ENCODE measurements at places on chromosomes 12 and 14.

GRCh38 chr12:123078120-123078465, 72.8 kb downstream of the PITPNM2 start:
- DNase-seq, result no peak

DNA sequence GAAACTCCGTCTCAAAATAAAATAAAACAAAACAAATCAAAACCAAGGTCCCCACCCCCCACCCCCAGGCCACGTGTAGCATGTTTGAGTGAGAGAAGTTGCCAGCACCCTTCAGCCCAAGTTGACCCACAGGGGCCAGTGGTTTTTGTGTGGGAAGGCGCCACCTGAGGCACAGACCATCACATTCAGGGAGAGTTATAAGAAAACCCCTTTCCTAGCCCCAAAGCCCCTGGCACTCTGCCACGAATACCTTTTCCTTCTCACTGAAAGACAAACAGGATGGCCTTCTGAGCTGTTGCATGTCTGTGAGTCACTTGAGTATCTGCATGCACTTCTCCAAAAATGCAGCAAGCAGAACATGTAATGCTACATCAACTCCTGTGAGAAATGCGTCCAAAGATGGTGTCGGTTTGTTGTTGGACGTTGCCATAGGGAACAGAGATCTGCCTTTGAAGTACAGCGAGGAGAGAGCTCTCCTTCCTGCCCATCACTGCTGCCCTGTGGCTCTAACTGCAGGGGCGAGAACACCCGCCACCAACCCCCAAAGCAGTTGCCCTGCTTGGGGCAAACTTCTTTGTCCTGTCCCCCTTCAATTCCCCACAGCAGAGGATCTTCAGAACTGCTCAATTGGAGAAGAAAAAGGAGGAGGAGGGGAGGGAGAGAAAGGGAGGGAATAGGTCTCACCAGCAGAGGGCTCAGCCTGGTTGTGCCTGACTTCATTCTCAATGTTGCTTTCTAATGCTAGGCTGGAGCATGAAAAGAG, 2.7 kb upstream of the TRAF3 start:
- DNase-seq, result peak; percentile 63

GRCh38 chr12:79358716-79359300, 332.0 kb downstream of the PAWR start:
- peak; percentile 15 for DNase-seq

DNA sequence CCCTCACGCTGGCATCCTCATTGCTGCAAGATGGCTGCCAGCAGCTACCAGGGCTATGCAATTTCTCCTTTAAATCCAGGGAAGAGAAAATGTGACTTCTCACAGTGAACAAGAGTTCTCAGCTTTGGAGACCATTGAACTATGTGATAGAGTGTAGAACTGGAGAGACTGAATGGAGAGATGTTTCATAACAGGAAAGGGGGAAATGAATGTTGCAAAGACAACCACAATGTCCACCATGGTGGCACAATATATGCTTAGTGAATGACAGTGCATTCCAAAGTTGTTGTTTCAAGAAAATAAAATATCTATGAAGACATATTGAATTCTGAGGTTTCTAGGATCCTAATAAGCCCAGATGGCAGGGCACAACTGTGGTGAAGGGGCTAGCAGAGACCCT, 13.2 kb upstream of the COCH start:
- DNase-seq, result no peak

- DNase-seq, result peak; percentile 74
These were observed 9.5 kb downstream of the HHIPL1 start for GRCh38 chr14:99654235-99654985.

DNA sequence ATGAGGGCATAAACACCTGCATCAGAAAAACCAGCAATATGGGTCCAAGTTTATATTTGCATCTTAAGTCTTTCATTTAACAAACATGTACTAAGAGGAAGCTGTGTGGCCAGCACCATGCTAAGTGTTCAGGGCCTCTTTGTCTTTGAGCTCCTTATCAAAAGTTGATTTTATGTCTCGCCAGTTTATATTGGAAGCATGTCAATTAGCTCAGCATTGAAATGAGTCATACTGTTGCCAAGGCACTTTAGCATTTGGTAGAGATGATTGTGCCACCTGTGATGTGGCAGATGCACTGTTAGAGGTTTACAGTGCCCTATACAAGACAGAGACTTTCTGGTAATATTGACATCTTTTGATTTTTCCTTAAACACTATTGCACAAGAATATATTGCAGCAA, 68.5 kb downstream of the BHLHE41 start:
- DNase-seq, result peak; percentile 56

DNA sequence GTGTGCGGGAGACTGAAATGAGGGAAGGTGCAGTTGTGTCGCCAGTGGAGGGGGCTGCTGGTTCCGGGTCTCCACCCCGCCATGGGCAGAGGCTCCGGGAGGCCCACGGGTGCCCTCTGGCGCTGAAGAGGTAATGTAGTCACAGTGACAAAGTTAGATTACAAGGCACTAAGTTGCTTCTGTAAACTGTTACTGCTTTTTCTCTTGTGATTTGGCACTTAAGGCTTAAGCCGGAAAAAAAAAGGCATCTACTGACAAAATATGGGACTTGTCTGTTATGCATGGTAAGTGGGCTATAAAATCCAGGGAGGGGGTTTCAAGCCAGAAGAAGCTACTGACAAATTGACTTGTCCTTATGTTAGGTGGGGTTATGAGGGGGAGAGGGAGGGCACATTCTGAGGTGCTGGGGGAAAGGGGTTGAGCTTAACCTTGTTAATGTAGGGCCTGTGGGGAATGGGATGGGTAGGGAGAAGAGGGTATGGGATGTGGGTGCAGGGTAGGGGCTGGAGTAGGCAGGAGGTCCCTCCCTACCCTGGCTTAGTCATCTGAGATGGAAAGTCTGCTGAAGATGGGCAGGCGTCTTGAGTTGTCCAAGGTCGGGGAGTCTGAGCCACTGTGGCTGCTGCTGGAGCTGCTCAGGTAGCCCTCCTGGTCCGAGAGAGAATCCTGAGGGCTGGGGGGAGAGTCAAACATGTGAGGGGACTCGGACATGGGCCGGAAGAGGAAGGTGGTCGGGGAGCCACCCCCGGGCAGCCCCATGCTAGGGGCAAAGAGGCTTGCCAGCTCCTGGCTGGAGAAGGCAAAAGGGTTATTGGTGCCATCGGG, 3.7 kb downstream of the ZFP36L1 start:
- DNase-seq, result peak; percentile 79

DNA sequence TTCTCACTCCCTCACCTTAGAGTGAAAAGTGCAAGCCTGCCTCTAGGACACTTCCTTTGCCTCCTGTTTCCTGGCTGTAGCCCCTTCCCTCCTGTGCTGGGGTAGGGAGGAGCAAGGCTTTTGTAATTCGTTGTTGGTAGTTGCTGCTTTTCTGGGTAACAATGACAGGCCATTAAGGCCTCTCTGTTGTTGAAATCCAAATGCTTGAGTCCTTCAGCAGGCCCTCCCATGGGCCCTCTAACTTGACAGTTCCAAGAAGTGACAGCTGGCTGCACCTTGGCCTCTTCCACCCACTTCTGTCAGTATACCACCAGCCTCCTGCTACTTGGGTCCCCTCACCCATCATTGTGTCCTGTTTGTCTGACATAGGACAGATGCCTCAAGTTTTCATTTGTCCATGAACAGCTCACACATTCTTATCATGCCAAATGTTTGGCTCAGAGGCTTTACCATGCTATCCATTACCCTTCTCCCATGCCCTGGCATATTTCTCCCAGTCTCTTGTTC, 103.7 kb upstream of the PDE3A start:
- DNase-seq, result peak; percentile 44

DNA sequence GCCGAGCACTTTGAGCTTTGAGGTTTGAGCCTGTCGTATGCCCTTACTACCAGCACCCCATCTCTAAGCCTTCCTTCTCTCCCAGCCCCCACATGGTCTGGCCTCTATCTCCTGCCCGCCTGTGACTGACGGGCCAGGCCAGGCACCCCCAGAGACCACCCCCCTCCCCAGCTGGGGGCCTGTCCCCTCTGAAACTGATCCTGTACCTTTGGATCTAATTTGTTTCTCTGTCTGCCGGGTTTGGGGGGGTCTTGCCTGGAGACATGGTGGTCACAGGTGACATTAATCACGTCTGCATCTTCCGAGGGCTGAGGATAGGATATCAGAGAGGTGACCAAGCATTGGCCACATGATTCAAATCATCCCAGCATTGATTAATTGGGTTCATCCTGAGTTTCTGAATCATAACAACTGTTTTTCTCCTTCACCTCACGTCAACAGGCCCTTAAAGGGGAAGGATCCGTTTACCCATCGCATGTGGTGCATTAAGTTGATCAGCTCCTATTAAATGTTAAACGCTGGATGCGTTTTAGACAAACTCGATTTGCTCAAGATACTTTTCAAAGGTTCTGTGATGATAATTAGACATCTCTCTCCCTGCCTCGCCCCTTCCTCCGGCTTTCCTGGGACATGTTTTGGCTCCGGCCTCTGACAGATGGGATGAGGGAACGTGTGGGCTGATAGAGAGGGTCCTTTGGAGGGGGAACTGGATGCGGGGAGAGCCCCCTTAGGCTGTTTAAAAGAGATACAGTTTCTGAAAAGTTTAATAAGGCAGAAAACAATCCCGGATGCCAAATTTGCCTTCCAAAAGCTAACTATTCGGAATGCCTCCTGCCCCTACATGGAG, 63.3 kb upstream of the TBX3 start:
- no peak for DNase-seq

GRCh38 chr12:52145228-52146088, 46.4 kb downstream of the KRT80 start:
- no peak for DNase-seq

DNA sequence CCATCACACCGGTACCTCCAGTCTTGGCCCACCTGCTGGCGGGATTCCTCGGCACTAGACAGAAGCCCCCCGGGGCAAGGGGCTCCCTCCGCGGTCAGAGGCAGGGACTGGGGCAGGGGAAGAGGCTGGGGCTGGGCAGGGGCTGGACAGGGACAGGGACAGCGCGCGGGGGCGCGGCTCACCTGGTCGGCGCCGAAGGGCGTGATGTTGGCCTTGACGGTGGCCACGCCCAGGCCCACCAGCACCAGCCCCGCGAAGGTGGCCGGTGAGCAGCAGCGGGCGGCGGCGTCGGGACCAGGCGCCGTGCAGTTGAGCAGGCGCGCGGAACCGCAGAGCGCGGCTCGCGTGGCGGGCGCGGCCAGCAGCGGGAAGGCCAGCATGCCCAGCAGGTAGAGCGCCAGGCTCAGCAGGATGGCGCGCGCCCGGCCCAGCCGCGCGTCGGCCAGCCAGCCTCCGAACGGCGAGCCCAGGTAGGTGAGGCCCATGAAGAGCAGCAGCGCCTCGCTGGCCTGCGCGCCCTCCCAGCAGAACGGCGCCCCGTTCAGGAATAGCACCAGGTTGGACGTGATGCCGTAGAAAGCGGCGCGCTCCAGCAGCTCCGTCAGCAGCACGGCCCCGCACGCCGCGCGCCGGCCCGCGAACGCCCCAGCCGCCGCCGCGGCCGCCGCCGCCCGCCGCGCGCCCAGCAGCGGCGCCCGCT, 392 bp downstream of the SLC15A4 start:
- no peak for DNase-seq

DNA sequence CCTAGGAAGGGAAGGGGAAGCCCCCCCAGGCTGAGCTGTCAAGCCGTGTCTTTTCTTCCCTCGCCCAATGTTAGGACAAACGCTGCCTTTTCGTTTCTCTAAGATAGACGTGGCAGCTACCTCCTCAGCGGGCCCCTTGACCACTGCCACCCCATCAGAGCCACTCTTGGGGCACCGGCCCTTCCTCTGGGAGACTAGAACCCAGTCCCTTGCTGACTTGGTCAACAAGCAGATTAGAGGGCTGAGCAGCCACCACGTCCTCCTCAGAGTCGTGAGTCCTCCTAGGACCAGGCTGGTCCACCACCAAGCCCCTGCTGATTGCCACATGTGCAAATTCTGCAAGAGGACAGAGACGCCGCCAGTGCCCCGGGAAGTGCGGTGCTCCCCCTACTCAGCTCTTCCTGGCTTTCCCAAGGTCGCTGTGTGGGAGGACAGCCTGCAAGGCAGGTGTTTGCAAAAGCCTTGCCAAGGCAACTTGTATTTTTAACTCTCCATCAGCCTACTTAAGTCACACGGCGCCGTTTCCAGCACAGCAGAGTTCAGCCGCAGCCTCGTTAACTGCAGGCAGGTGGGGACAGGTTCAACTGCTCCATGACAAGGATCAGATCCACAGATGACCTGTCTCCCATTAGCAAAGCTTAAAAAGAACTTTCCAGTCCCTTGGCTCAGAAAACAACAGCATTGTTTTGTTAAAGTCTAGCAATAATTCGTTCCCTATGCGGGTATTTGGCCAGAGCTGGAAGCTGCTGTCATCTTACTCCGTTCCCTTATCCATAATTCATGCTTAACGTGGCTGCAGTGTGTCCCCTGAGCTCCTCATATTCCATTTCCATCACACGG, 65.6 kb downstream of the TESC start:
- no peak for DNase-seq

GRCh38 chr12:57813111-57813970, 5.2 kb downstream of the AVIL start:
- no peak for DNase-seq

GRCh38 chr12:80017261-80017870, 82.0 kb upstream of the OTOGL start:
- no peak for DNase-seq

GRCh38 chr12:27665704-27666103, 30.5 kb upstream of the REP15 start:
- no peak for DNase-seq

DNA sequence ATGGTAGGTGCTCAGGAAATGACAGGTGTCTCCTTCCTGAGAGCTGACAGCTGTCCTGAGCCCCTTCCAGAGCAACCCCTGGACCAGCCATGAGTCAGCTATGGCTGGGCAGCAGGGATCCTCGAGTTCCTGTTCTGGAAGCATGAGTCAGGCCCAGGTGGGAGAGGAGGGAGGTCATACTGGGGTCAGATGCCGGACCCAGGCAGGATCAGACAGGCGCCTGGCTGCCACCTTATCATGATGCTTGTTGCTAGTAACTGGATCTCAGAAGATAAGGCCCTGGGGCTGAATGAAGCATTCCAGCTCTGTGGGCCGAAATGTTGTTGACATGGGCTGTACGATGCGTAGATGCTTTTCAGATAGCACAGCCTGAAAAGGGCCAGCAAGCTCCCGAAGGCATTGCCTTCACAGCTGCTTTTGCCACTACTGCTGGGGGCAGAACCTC, 17.4 kb upstream of the KRT7 start:
- DNase-seq, result peak; percentile 79

DNA sequence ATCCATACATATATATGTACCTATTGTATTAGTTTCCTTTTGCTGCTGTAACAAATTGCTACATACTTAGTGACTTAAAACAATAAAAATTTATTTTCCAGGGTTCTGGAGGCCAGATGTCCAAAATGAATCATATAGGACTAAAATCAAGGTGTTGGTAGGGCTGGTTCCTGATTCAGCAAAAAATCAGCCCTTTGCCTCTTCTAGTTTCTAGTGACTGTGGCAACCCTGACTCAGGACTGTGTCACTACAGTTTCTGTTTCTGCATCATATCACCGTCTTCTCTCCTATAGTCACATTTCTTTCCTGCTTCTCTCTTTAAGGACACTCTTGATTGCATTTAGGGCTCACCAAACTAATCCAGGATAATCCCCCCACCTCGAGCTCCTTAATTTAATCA, 386.3 kb upstream of the TBX3 start:
- DNase-seq, result no peak

GRCh38 chr12:57641699-57642442, 8.9 kb upstream of the B4GALNT1 start:
- no peak for DNase-seq

- no peak for DNase-seq
These were observed 72.5 kb upstream of the SLC38A2 start for GRCh38 chr12:46445093-46445492.

- peak; percentile 86 for DNase-seq
These were observed 123.3 kb downstream of the SSPN start for GRCh38 chr12:26318661-26319068.

- DNase-seq, result peak; percentile 75
These were observed 106.6 kb downstream of the PRICKLE1 start for GRCh38 chr12:42482748-42483520.
